Smooth muscle cell of bladder (primary cell): ENCODE measurements at places on chromosomes 5 and 9. TPM values are rescaled to one million over a fixed set of nuclear protein-coding genes. Genes with fewer than 3 reads are reported as not detected.

The PCDHGB3 gene
- 5.3 and 5.4 TPM in 2 replicates for total RNA-seq

The PPP2R2B gene
- total RNA-seq = under 0.01 and 0.37 TPM in 2 replicates

The CDH10 gene
- 0.14 and 1.7 TPM in 2 replicates for total RNA-seq

The BARHL1 gene
- total RNA-seq = not detected in 2 replicates

The FAT2 gene
- under 0.01 TPM in 2 replicates for total RNA-seq

The DAB2 gene
- total RNA-seq = 122 and 161 TPM in 2 replicates

The PCDHA7 gene
- total RNA-seq = 0.57 and 0.83 TPM in 2 replicates

The GPR151 gene
- not detected in 2 replicates for total RNA-seq

The CEP72 gene
- 1.1 and 2.0 TPM in 2 replicates for total RNA-seq

The ATP10B gene
- 0.14 TPM in 1 of 2 replicates, not detected in the other for total RNA-seq

The WNT8A gene
- total RNA-seq = not detected in 2 replicates

The MZB1 gene
- total RNA-seq = 0.14 and 0.18 TPM in 2 replicates
